A549 treated with AZD2906 at 1 μM for 4 hours (cell line): ENCODE measurements at places on chromosomes 11 and 22. TPM values are rescaled to one million over a fixed set of nuclear protein-coding genes. Genes with fewer than 3 reads are reported as not detected.

Gene HPS4
- 14.3 to 17.0 TPM (median 14.4 TPM) in 5 replicates for total RNA-seq

Gene NAP1L4
- total RNA-seq: 110 to 129 TPM (median 116 TPM) in 5 replicates

Gene CLTCL1
- total RNA-seq: 4.5 to 5.6 TPM (median 5.3 TPM) in 5 replicates

Gene NUCB2
- 27.4 to 30.3 TPM (median 28.9 TPM) in 5 replicates for total RNA-seq

Gene OR6X1
- not detected in 5 replicates for total RNA-seq

Gene IRF7
- 4.5 to 8.4 TPM (median 7.3 TPM) in 5 replicates for total RNA-seq

Gene PNPLA5
- 0.03 to 0.07 TPM (median 0.06 TPM) in 3 of 5 replicates, not detected in the others for total RNA-seq

Gene C11orf24
- 53.5 to 61.8 TPM (median 61.0 TPM) in 5 replicates for total RNA-seq

Gene WBP2NL
- 0.06 to 0.13 TPM (median 0.06 TPM) in 4 of 5 replicates, not detected in the other for total RNA-seq

Gene SLC22A9
- total RNA-seq: not detected in 5 replicates
